ENCODE measurements at places on chromosomes 1 and 21.

DNA sequence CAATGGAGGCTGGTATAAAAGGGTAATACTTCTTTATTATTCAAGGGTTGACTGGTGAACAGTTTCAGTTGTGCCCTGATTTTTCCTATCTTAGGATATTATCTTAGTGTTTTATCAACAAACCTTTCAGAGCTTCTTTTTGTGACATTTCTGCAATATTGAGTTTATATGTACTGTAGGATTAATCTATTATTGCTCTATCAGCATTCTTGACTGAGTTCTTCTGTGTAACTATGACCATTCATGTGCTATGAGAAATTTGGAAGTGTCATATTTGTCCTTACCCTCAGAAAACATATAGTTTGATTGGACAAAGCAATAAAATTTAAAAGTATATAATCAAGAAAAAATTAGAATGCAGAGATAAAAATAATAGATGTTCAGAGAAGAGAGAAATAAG is 25.5 kb upstream of the MRPS6 start:
- no peak for DNase-seq

DNA sequence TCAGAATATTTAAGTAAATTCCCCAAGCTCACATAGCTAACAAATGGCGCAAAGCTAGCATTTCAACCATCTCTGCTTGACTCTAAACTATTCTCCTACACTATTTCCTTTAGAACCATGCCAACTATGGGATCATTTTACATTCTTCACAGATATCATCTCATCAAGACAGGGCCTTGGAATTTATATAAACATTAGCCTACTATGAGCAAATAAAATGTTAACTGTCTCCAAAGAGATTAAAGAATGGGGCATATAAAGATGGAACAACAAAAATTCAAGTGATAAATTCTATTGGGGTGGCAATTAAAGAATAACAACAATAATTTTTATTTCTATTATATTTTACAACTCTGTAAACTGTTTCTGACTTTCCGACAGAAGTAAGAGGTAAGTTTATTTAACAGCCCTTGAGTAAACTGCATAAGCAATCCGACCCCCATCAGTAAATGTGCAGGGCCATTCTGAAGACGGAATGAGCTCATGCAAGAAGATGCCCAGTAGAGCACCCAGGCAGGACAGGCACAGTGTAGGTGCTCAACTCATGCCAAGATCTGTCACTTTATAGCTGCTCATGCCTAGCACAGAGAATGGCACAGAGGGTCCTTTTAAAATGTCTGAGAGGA is 261.9 kb downstream of the VAV3 start:
- no peak for DNase-seq

GRCh38 chr1:230622151-230622550 is 20.1 kb upstream of the COG2 start:
- DNase-seq, result no peak

GRCh38 chr1:30845237-30845903 is 63.2 kb downstream of the SDC3 start:
- DNase-seq, result no peak

GRCh38 chr1:182274618-182275017 is 117.0 kb downstream of the GLUL start:
- DNase-seq, result no peak

DNA sequence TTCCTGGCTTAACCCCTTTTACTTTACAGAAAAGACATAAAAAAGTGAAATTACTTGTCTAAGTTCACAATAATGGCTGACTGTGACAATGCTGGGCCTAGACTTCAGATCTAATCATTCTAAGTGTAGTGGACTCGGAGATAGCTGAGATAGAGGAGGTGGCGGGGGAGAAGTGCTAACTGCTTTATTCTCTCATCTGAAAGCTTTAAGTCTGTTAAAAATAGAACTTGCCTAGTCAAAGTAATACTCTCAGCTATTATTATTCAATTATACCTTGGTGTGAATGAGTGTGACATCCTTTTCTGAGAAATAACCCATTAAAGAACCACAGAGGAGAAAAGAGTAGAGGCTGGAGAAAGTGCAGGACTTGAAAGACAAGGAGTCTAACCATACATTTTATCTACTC is 96.1 kb upstream of the OLIG2 start:
- no peak for DNase-seq

GRCh38 chr1:116902723-116903383 is 6.9 kb upstream of the PTGFRN start:
- DNase-seq, result no peak

DNA sequence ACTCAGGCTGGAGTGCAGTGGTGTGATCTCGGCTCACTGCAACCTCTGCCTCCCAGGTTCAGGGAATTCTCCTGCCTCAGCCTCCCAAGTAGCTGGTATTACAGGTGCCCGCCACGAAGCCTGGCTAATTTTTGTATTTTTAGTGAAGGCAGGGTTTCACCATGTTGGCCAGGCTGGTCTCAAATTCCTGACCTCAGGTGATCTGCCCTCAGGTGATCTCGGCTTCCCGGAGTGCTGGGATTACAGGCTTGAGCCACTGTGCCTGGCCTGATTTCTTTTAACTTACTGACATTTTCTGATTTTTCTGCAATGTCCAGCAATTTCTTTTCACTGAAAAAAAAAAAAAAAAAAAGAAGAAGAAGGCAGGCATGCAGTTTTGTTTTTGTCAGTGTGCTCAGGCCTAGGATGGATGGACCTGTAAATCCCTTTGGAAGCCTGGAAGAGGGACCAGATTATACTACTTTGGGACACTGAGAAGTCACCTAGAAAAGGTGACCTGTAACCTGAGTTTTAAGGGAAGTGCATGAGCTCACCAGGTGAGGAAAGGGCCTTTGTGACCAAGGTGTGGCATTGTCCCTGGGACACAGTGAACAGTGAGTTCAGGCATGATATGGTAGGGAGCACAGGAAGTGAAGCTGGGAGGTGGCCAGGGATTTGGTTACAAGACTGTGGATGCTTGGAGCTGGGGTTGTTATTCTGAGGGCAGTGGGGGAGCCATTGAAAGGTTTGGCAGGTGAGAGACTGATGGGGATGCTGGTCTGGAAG is 2.7 kb upstream of the TMEM61 start:
- no peak for DNase-seq

GRCh38 chr1:180229483-180230415 is at the start of gene LHX4:
Gene LHX4 (plus strand): TSS chr1:180230264. CDS start chr1:180230530, 266 bp downstream.
- no peak for DNase-seq
